Thymus (tissue), 14 donors: ENCODE measurements at places on chromosomes 4 and X. TPM values are rescaled to one million over a fixed set of nuclear protein-coding genes. Genes with fewer than 3 reads are reported as not detected.

DNA sequence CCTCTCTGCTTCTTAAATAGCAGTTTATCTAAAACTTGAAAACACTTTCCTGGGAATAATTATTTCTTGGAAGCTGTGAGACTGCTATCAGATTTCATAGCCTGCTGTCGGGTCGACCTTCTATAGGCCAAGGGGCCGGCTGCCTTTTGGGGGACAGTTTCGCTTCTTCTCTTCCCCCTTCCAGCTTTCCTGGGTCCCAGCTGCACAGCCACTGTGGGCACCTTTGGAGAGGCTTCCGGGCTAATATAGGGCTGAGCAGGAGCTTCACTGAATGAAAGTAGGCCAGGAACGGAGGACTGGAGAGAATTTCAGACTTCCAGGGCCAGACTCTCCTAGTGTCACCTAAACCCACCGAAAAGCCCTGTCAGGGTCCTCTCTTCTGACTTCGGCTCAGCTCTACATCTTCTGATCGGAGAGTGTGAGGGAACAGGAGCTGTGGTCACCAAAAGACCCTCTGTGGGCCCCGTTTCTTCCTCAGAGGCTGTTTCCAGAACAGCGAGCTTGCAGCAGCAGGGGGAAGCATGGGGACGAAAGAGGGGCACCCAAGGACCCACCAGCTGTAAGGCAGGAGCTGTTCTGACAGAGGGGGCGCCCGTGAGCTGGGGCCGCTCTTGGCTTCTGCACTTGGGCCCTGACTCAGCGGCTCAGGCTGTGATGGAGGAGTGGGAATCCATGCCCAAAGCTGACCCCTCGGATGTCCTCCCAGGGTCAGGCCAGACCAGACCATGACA lies 620.6 kb downstream of the BCOR start:
- DNase-seq: peak; percentile 8
- H3K27me3 ChIP-seq: no peaks in the 10 kb centered on the region
- H3K4me1 ChIP-seq: peaks cover 9% of the 10 kb centered on the region
- no peak overlapping the region for H3K4me3 ChIP-seq
- H3K36me3 ChIP-seq: no peaks in the 10 kb centered on the region

DNA sequence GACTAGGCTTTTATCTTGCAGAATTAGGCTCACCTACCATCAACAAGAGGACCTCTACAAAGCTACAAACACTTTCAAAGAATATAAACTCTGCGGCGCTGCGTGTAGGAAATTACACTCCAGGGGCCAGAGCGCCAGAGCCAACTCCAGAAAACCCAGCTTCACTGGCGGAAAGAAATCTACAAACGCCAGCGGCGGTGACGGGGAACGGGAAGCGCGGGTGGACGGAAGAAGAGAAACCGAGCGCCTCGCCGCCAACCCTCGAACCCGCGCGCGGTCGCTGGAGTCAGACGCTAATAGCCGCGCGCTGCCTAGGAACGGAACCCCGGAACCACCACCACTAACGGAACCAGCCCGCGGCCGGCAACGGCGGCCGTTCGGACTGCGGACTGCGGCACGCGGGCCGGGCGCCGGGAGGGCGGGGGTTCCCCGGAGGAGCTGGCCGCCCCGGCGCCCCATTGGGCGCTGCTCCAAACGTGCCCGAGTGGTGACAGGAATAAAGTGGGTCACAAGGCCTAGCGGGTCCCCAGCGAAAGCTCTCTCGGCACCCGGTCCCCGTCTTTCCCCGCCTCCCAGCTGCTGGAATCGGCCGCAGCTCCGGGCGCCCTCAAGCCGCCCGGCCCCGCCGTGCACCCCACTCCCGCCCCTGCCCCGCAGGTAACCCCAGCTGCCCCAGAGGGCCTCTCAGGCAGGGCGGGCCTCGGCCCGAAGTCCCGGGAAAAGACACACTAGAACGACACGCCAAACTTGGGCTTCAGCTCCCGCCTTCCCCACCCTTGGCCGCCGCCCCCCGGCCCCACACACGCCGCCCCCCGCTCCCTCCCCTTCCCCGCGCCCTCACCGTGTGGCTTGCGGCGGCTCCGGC lies 836 bp downstream of the CLOCK start:
- H3K27ac ChIP-seq: peak overlapping the region; percentile 86
- H3K27me3 ChIP-seq: peaks cover 12% of the 10 kb centered on the region
- H3K4me1 ChIP-seq: peaks cover 6% of the 10 kb centered on the region
- H3K36me3 ChIP-seq: no peaks in the 10 kb centered on the region
- DNase-seq: peak; percentile 37
- peak overlapping the region; percentile 85 for H3K4me3 ChIP-seq

GRCh38 chr4:25628451-25628850 lies 27.2 kb upstream of the SLC34A2 start:
- H3K36me3 ChIP-seq: no peaks in the 10 kb centered on the region
- no peak overlapping the region for H3K4me3 ChIP-seq
- H3K4me1 ChIP-seq: no peaks in the 10 kb centered on the region
- no peak overlapping the region for H3K27ac ChIP-seq
- DNase-seq: no peak

GRCh38 chrX:1387141-1387776 lies 4.7 kb downstream of the SLC25A6 start:
- no peaks in the 10 kb centered on the region for H3K27me3 ChIP-seq
- H3K4me1 ChIP-seq: peaks cover 9% of the 10 kb centered on the region
- peaks cover 73% of the 10 kb centered on the region for H3K36me3 ChIP-seq
- no peak overlapping the region for H3K4me3 ChIP-seq
- DNase-seq: no peak
- no peak overlapping the region for H3K27ac ChIP-seq

- H3K27ac ChIP-seq: no peak overlapping the region
- no peak overlapping the region for H3K4me3 ChIP-seq
- H3K4me1 ChIP-seq: no peaks in the 10 kb centered on the region
- H3K36me3 ChIP-seq: no peaks in the 10 kb centered on the region
These were observed 90.3 kb downstream of the ATOH1 start for GRCh38 chr4:93918856-93919255.

DNA sequence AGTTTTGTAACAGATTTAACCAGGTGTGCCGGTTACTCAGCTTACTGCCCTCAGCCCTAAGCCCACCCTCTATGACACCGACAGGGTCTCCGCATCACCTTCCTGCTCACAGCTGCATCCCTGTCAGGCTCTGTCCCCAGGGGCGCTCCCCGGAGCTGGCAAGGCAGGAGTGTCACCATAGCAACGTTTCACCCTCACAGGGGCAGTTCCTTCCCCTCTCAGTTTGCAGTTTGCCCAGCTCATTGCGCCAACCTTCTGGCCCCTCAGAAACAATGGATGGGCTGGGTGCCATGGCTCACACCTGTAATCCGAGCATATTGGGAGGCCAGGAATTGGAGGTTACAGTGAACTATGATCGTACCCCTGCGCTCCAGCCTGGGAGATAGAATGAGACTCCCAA lies 42.6 kb downstream of the RGS12 start:
- no peaks in the 10 kb centered on the region for H3K36me3 ChIP-seq
- no peaks in the 10 kb centered on the region for H3K27me3 ChIP-seq
- H3K4me3 ChIP-seq: no peak overlapping the region
- no peak for DNase-seq

DNA sequence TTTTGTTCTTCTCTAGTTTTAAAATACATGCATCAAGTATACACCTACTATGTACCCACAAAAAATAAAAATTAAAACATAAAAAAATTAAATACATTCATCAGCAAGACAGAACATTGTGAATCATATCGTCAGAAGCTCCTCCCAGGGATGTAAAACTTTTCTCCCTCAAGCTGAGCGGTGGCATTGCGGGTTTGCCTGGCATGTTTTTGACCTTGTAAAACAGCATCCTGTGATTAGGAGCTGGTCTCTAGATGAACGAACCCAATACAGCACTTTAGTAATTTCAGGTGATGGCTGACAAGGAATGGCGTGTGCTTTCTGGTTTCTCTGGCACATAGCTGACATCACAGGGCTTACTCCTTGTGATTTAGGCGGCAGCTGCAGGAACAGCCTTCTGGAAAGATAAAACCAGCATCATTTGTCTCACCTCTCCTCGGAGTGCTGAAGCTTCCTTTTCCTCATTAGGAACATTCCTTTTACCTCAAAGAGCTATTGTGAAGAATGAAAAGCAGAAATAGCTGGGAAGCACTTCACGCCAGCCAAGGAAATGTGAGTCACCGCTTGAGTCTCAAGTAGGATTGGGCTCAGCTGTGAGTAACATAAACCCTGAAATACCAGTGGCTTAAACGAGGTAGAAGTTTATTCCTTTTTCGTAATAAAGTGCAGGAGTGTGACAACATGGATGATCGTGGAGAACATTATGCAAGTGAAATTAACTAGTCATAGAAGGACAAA lies 44.3 kb downstream of the NYX start:
- H3K36me3 ChIP-seq: no peaks in the 10 kb centered on the region
- H3K27me3 ChIP-seq: no peaks in the 10 kb centered on the region
- H3K4me1 ChIP-seq: no peaks in the 10 kb centered on the region
- no peak overlapping the region for H3K27ac ChIP-seq

- no peak for DNase-seq
- no peak overlapping the region for H3K27ac ChIP-seq
- H3K36me3 ChIP-seq: no peaks in the 10 kb centered on the region
- H3K27me3 ChIP-seq: no peaks in the 10 kb centered on the region
These were observed 181.1 kb upstream of the SMIM31 start for GRCh38 chr4:164572877-164573279.

DNA sequence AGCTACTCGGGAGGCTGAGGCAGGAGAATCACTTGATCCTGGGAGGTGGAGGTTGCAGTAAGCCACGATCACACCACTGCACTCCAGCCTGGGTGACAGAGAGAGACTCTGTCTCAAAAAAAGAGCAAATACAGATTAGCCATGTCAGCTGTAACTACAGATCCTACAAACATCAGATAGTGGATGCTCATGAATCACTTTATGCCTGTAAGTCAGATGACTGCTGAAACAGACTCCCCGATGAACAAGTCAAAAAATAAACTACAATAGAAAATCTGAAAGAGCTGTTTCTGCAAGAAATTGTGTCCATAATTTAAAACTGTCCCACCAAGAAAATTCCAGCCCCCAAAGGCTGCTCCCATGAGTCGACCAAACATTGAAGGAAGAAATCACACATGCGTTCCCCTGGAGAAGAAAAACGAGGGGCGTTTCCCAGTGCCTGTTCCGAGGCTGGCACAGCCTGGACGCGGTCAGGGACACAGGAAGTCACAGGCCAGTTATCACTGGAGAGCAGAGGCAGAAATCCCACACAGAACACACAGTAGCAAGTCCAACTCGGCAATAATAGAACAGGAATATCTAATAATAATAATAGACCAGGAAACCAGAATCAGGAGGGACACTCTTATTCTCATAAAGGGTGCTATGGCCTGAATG lies 30.0 kb upstream of the GTPBP6 start:
- H3K27me3 ChIP-seq: no peaks in the 10 kb centered on the region
- DNase-seq: no peak
- H3K36me3 ChIP-seq: peaks cover 59% of the 10 kb centered on the region
- H3K27ac ChIP-seq: no peak overlapping the region
- no peaks in the 10 kb centered on the region for H3K4me1 ChIP-seq

Gene USP17L11
- total RNA-seq: not detected

Gene SMIM43
- 0.24 TPM for total RNA-seq

Gene ZNF711
- total RNA-seq: 21.1 TPM

Gene SPANXA2
- total RNA-seq: 0.09 TPM
